A172 (cell line): ENCODE measurements at places on chromosomes 12 and 14.

DNA sequence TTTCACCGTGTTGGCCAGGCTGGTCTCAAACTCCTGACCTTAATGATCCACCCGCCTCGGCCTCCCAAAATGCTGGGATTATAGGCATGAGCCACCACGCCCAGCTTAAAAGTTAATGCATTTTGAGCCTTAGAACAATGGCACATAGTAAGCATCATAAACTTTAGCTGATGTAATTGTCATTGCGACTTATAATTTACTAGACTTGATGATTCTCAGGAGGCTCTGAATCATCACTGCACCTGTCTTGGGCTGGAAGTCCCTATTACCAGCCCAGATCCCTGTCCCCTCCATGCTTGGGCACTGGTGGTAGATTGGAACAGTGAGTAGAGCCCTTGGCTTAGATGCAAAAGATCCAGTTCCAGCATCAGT is 26.1 kb downstream of the KMT5A start:
- no peak for DNase-seq

GRCh38 chr14:52733824-52734223 is 3.9 kb downstream of the STYX start:
- no peak for DNase-seq

DNA sequence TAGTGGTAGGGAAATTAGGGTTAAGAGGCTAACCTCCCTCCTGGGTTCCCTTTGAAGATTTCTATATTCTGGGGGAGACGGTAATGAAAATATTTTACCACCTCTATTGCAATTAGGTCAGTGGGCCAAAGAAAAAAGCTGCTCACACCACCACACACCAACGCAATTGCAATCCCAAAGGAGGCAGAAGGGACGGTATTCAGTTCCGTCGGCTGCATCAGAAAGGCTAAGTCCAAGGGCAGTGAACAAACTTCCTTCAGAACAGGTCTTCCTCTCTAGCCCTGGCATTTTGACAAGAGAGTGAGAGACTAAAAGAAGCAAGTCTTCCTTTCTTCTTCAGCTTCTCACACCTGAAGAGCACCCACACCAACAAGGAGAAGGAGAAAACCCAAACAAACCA is 51.2 kb downstream of the OTX2 start:
- DNase-seq: no peak

GRCh38 chr12:69840727-69841126 is 15.7 kb downstream of the MYRFL start:
- DNase-seq: no peak

GRCh38 chr14:25237845-25238244 is 187.9 kb upstream of the STXBP6 start:
- no peak for DNase-seq

- DNase-seq: no peak
Measured at GRCh38 chr14:101237252-101237616, 324.1 kb upstream of the DIO3 start.

GRCh38 chr12:109951136-109951535 is 45.0 kb downstream of the GIT2 start:
- DNase-seq: peak; percentile 94

DNA sequence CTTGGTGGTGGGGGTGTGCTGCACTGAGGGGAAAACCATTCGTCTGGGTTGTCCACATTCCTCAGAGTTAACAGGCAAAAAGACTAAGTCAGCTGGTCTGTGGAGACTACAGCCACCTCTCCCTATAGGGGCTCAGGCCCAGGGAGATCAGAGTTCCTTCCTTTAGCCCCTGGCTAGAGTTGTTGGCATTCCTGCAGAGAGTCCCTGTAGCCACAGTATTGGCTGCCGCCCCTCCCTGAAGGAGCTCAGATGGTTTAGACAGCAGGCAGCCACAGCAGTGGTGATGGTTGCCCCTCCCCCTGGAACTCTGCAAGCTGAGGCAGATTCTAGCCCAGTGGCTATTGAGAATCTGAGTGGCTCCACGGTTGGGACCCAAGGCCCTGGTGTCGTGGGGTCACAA is 1072.5 kb upstream of the ATXN7L3B start:
- DNase-seq: no peak

- no peak for DNase-seq
Measured at GRCh38 chr12:104199964-104200363, 15.6 kb upstream of the TXNRD1 start.

GRCh38 chr14:29857551-29857950 is 70.1 kb downstream of the PRKD1 start:
- no peak for DNase-seq

DNA sequence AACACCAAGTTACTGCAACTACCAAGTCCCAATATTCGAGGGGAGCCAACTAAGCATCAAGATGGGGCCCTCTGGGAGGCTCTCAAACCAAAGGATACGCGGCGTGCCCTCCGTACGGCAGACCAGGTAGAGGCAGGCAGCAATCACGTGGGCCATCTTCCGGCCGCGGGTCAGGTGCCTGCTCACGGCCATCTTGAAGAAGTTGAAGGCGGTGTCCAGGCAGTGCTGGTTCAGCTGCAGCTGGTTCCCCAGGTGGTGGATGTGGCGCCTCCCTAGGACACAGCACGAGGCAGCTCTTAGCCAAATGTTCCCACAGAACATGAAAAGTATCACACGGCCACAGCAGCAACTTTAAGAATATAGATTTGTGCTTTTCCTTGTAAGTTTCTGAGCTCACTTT is 24.3 kb downstream of the BTBD6 start:
- DNase-seq: no peak

GRCh38 chr14:100323942-100324307 is 786 bp downstream of the SLC25A47 start:
- no peak for DNase-seq

GRCh38 chr12:46300910-46301309 is 32.1 kb upstream of the SLC38A1 start:
- no peak for DNase-seq

DNA sequence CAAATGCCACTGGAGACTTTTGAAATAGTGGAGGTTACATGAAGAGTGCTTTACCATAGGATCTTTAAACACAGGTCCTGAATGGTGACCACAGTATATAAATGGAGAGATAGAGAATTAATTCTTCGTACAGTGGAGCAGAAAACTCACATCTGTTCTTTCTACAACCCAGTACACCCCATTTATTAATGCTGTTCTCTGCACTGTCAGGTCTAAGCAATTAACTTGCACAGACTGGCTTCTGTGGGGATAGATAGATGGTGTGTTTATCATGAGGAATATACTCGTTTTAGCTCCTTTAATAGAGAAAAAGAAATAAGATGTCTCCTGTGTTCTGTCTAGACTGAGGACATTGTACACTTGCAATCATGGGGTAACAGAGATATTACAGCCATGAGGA is 494.3 kb downstream of the TRHDE start:
- DNase-seq: no peak

- DNase-seq: no peak
Measured at GRCh38 chr12:118358612-118359540, 13.8 kb downstream of the TAOK3 start.

- no peak for DNase-seq
Measured at GRCh38 chr12:546265-546919, 86.7 kb downstream of the B4GALNT3 start.

DNA sequence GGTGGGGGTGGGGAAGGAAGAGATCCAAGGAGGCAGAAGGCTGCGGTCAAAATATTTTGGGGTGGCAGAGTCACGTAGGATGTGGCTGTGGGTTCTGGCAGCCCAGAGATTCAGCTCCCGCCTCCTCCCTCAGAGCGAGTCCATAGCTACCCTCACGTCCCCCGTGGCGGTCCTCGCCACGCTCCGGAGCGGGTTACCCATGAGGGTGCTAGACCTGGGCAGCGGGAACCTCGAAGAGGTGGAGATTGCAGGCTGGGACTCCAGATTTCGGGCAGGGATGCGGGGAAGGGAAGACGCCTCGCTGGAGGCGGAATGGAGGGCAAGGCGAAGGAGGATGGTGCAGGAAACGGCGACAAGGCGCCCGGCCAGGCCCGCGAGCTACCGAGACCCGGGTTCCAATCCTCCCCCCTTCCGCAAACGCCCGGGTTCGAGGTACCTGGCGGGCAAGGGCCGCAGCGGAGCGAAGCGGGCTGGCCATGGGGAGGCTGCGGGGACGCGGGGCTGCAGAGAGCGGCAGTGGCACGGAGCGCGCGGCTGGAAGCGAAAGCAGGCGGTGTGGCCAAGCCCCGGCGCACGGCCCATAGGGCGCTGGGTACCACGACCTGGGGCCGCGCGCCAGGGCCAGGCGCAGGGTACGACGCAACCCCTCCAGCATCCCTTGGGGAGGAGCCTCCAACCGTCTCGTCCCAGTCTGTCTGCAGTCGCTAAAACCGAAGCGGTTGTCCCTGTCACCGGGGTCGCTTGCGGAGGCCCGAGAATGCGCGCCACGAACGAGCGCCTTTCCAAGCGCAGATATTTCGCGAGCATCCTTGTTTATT is 46.2 kb downstream of the BCAT1 start:
- no peak for DNase-seq

GRCh38 chr14:45785240-45785639 is 532.2 kb upstream of the MIS18BP1 start:
- DNase-seq: no peak

GRCh38 chr12:38847247-38847646 is 58.1 kb downstream of the CPNE8 start:
- no peak for DNase-seq

- DNase-seq: no peak
Measured at GRCh38 chr12:92070864-92071445, 74.7 kb downstream of the BTG1 start.

- peak; percentile 79 for DNase-seq
Measured at GRCh38 chr12:3170423-3171194, 93.4 kb downstream of the TSPAN9 start.

DNA sequence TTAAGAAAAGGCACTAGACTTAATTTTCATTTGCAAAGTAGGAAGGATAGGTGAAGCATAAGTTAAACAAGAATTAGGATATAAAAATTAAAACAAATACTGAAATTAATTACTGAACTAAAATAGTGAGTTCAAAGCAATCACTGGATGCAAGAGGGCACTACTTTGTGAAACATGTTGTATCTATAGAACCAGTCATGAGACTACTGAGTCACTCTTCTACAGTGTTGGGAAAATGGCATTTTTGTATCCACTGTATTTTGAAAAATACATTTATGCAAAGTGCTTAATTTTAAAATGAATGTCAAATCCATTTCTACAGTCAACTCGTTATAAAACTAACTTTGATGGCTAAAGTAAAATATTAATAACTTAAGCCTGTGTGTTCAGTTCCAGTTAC is 47.9 kb downstream of the SEL1L start:
- DNase-seq: no peak

GRCh38 chr12:120693848-120694247 is 6.9 kb downstream of the MLEC start:
- DNase-seq: no peak

DNA sequence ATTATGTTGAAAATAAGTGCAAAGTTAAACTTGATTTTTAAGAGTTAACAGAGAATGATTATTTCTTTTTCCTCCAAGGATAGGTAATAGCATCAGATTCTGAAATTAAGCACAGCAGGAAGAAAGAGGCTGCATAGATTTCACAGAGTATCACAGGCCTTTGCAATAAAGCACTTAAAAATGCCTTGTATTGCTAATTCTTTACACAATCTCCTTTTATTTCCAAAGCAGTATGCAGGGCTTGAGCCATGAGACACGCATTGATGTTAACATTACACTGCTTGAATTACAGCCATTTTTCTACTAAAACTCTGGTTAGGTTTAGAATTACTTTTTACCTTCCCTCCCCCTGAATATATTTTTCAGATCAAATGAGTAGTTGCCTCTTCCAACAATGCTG is 398.3 kb downstream of the BCAT1 start:
- DNase-seq: no peak

- no peak for DNase-seq
Measured at GRCh38 chr12:14135996-14136395, 154.6 kb upstream of the GRIN2B start.

GRCh38 chr12:11581179-11581755 is 68.2 kb upstream of the ETV6 start:
- peak; percentile 40 for DNase-seq

DNA sequence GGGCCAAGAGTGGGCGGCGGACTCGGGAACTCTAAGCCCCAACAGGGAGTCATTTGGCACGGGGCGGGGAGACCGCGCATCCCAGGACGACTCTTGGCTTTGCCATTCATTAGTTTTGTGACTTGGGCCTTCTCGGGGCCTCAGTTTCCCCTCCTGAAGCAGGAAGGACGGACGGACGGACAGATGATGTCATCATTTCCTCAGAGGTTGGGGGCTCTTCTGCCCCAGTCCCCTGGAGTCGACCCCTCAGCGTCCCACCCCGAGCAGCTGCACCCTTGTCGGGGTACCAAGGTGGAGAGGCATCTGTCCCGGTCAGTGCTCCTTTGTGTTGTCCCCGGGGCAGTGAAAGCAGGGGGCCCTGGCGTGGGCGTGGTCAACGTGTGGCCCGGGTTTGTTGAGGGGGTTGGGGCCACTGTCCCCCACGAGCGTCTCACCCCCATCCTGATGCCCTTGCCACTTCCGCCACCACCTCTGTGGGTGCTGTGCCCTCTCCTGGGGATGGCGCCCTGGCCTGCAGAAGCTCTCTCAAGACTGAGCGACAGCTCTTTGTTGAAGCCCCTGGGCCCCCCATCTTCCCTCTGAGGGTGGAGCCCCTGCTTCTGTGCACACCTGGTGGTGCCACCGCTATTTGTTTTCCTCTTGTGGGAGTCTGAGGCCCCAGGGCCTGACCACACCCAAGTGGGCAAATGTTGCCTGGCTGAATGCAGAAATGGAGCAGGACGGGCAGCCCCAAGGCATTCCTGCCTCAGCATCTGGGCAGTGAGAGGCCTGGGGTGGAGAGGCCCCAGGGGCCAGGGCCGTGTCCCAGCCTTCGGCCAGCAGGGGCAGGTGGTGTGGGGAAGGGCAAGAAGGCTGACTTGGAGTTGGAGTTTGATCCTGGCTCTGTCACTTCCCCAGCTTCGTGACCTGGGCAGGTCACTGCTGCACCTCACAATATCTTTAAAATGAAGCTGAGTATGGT is 896 bp downstream of the HHIPL1 start:
- DNase-seq: no peak

- DNase-seq: no peak
Measured at GRCh38 chr12:79186506-79186905, 321.9 kb downstream of the SYT1 start.

- peak; percentile 16 for DNase-seq
Measured at GRCh38 chr14:20873370-20874177, 17.6 kb upstream of the RNASE3 start.

GRCh38 chr14:92447416-92448197 is 66.0 kb upstream of the RIN3 start:
- no peak for DNase-seq

DNA sequence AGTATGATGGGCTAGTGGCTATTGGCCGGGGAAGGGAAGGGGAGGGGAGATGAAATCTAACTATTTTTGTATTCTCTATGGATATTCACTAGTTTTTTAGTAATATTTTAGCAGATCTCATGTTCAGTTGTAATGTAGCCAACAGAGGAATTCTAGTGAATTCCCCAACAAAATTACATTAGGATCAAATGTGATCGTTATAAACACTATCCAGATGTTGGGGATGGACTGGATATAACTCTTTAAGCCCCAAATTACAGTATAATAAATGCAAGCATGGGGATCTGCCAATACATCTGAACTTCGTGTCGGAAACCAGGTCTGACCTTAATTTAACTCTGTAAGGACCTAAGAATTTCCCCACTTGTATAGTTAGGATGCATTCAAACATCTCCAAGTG is 21.5 kb downstream of the LLPH start:
- no peak for DNase-seq

- DNase-seq: no peak
Measured at GRCh38 chr12:127145929-127146789, 1120.8 kb upstream of the TMEM132C start.
